ENCODE measurements at places on chromosomes 5 and 9.
A peak's percentile ranks its signal among the peaks of the same experiment; 100 is the strongest.

DNA sequence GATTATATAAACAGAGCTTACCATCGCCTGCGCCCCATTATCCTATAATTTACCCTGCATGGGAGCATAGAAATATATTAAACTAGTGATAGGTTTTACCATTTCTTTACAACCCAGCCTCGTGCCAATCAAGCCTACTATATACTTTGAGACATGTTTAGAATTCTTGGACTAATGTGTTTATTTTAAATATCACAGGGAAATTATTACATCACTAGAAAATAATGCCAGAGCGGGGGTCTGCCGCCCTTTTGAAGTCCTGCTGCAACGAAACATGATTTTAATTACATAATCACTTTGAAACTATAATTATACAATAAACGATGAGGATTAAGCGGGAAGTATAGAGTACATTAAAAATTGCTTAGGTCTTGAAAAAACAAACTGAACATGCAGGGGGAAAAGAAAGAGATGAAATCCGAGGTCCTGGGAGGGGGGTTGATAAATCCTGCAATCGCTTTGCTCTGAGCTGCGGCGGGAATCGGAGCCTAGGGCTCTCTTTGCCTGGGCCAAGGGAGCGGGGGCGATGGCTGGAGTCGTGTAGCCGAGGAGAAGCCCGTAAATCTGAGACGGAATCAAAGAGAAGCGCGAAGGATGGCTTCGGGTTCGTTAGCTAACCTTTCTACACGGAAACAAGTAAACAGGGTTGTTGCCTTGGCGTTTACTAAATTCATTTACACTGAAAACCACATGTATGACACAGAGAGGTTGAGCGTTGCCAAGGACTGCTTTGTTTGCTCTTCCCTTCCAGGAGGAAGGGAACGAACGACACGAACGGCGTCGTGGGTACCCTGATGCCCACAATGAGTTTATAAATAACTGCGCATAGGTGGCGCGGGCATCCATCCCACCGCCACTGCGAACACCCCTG is 127.6 kb downstream of the TMEM174 start:
- DNase-seq = no peak

GRCh38 chr5:74655206-74655605 is 14.7 kb upstream of the ENC1 start:
- DNase-seq = no peak

DNA sequence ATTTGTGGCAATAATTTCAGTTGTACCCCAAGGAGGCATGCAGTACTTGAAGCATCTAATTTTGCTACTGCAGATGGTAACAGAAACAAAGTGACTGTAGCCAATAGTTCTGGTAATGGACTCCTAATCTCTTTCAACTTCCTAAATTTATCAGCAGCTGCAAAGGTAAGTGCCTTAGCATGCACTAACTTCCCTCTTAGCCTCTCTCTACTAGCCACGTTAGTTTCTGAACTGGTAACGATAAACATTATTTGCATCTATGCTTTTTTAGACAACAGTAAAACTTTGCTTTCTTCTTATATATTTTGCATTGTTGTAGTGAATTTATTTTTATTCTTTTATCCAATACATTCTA is 6.2 kb upstream of the CKS2 start:
- DNase-seq = peak; percentile 20

- DNase-seq = no peak
Measured at GRCh38 chr5:98463676-98464075, 309.8 kb upstream of the RGMB start.

DNA sequence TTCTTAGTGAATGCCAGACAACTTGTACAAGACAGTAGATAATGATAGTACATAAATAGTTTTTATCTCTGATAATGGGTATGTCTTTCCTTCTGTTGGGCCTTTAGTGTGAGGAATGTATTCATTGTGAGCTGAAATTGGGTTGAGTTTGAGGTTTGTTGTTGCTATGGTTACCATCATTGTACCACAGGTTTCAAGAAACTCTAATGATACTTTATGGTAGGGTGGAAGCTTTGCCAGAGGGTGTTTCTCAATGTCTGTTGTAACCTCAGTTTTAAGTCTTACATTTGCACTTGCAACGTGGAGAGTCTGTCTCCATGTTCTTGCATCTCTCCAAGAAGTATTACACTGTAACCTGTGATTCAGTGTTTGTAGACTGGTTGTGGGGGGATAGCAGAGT is 1550.1 kb downstream of the MAT2B start:
- no peak for DNase-seq

DNA sequence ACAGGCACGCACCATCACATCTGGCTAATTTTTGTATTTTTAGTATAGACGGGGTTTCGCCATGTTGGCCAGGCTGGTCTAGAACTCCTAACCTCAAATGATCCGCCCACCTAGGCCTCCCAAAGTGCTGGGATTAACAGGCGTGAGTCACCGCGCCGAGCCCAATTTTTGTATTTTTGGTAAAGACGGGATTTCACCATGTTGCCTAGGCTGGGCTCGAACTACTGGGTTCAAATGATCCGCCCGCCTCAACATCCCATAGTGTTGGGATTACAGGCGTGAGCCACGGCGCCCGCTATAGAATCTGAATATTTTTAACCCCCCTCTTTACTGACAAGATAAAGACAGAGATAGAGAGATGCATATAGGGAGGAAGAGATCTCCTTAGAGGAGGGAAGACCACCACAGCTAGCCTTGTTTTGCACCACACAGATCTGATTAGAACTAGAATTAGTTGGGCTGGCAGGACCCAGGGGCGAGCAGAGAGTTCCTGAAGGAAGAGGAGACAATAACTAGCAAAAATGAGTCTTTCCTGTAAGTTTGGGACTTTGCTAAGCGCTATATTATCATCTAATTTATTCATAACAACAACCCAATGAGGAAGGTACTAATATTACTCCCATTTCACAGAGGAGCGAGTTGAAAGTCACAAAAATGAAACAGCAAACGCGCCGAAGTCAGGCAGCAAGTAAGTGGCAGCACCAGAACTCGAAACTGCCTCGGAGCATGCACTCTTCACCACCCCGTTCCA is 1.5 kb upstream of the ANKHD1 start:
- DNase-seq = no peak

DNA sequence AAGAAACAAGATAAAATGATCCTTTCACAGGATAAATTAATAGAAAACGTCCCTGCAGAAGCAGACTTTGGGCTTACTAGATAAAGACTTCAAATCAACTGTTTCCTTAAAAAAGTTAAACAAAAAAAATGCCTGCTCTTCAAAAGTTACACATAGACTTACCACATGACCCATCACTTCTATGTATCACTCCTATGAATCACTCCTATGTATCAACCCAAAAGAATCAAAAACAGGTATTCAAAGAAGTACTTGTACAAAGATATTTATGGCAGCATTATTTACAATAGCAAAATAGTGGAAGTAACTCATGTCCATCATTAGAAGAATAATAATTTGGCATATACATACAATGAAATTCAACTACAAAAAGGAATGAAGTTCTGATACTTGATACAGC is 56.3 kb upstream of the PRDM9 start:
- no peak for DNase-seq

DNA sequence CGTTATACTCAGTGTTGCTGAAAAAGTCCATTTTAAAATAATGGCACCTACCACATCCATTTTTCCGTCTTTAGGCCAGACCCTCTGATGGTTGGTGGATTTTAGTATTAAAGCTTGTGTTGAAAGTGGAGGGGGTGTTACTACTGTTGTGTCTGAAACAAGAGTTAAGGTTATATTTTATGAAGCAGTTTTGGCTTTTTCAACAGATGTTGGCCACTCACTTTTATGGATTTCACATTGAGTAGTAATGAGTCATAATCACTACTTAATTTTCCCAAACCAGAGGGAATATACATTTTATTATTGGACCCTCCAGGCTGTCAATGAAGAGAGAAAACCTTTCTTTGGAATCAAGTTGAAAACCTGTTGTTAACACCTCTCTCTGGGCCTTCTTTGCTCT is 88.0 kb downstream of the TRIO start:
- no peak for DNase-seq

- no peak for DNase-seq
Measured at GRCh38 chr5:45623832-45624231, 72.3 kb downstream of the HCN1 start.

GRCh38 chr5:2579126-2579525 is 172.4 kb downstream of the IRX2 start:
- DNase-seq = no peak

GRCh38 chr5:2525351-2525750 is 226.1 kb downstream of the IRX2 start:
- no peak for DNase-seq

DNA sequence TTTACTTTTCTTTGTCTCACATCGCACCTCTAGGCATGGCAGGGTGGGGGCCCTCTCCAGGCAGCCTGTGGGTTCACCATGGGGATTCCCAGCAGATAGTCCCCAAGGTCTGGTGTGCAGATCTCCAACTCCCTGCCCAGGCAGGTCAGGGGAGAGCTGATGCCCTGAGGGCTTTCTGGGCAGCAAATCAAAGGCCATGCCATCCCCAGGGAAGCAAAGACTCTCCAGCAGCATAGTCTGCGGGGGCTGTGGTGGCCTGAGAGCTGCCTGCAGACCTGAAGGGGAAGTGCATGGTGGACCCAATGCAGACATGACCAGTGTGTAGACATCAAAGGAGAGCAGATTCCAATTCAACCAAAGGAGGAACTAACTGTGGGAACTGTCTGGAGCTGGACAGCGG is 7.7 kb downstream of the NEURL1B start:
- no peak for DNase-seq

- no peak for DNase-seq
Measured at GRCh38 chr9:137647096-137647714, 28.4 kb downstream of the EHMT1 start.

GRCh38 chr9:111949919-111950318 is 53.3 kb downstream of the UGCG start:
- DNase-seq = no peak

Data from GM06990 (cell line).